ENCODE measurements at places on chromosomes 5 and 9.

GRCh38 chr9:121075251-121076036 is 689 bp downstream of the CNTRL start:
- no peak for DNase-seq

GRCh38 chr9:136719195-136719880 is 7.0 kb downstream of the DIPK1B start:
- DNase-seq: no peak

- DNase-seq: no peak
Observed at GRCh38 chr9:136138566-136138965, 19.9 kb upstream of the TMEM250 start.

- DNase-seq: no peak
Observed at GRCh38 chr9:34365282-34365681, 11.4 kb downstream of the MYORG start.

DNA sequence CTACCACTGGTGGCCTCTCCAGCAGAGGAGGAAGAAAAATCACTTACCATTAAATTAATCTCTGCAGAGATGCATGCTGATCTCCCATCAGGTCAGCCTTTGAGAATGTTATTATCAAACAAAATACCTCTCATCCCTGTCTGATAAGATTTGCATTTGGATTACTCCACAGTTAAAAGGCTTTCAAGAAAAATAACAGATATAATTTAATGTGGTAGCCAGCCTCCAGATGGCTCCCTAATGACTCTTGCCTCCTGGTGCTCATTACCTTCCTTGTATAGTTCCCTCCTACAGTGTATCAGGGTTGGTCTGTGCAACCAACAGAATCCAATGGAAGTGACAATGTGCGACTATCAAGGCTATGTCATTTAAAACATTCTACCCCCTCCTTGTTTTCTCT is 63.6 kb upstream of the TNPO1 start:
- no peak for DNase-seq

DNA sequence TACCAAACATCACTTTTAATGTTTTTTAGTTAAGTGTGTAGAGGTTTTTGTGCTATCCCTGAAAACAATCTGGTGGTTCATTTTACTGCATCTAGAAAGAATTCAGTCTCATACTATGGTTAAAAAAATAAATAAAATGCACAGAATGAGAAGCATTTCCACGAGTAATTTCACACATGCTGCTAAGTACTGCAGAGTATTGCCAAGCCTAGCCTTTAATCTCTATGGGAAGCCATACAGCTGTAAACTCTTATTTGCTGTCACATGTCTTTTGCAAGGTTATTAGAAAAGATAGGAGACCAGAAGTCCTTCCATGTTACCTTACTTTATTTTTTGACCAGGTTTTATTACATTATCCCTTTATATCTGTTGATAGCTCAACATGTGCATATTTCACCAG is 37.6 kb upstream of the MAN2A1 start:
- DNase-seq: no peak

DNA sequence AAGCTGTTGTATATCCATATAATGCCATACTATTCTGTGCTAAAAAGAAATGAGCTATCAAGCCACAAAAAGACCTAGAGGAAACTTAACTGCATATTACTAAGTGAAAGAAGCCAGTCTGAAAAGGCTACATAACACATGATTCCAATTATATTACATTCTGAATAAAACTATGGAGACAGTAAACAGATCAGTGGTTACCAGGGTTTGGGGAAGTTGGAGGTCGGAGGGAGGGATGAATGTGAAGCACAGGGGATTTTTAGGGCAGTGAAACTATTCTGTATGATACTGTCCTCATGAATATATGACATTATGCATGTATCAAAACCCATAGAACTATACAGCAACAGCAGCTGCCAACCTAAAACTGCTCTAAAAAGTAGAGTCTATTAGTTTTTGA is 5.6 kb upstream of the RFK start:
- DNase-seq: no peak

DNA sequence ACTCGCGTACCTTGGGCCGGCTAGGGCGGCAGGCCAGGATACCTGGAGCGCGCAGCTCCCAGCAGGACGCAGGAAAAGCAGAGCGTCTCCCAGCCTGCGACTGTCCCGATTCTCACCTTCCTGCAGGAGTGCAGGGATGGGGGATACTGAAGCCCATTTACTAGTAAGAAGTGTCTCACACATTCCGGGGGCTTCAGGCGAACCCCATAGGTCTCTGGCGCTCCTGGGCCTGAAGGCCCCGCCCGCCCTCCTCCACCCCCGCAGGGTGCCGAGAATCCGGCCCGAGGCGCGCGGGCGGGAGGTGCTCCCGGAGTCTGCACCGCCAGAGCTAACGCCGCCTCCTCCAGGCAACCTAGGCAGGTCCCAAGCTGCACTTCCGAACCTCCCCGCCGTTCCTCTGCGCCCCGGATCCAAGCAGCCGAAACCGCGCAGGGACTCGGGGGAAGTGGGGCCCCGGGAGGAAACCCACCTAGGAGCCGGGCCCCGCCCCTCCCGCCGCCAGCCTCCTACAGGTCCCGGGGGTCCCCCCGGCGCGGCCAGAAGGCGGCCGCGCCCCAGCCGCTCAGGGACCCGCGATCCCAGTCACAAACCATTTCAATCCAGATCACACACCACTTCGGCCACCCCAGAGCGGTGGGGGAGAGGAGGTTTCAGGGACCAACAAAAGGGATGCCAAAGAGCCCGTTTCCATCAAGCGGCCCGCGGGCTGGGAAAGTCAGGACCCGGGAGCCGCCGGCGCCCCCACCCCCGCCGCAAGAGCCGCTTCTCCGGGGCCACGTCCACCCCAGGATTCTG is 1.2 kb downstream of the ROR2 start:
- DNase-seq: no peak

- no peak for DNase-seq
Observed at GRCh38 chr5:98770911-98771322, 2.5 kb upstream of the RGMB start.
